Right lobe of liver (tissue), 6 donors: ENCODE measurements at places on chromosomes 3 and 15.

GRCh38 chr15:78421238-78421965, 16.6 kb upstream of the IREB2 start:
- DNase-seq: no peak

GRCh38 chr3:72657666-72658065, 190.6 kb downstream of the SHQ1 start:
- DNase-seq: no peak

DNA sequence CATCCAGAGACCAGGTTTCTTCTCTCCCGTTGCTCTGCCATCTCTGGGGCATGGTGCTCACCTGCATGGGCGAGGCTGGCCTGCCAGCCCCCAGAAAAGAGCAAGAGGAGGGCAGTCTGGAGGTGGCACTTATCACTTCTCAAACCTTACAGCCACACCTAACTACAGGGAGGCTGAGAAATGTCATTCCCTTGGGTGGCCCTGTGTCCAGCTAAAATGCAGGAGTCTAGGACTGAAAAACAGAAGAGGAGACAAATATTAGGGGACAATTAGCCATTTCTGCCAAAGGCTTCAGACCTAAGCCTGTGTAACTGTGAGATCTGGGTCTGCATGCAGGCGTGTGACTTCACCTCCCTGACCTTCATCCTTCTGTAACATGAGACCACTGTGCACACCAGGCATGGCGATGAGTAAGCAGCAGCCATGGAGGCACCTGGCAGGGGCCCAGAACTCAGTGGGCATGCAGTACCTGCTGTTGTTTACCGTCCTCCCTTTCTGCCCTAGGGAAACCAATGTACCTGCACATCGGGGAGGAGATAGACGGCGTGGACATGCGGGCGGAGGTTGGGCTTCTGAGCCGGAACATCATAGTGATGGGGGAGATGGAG, 83.4 kb downstream of the MESD start:
- DNase-seq: no peak

DNA sequence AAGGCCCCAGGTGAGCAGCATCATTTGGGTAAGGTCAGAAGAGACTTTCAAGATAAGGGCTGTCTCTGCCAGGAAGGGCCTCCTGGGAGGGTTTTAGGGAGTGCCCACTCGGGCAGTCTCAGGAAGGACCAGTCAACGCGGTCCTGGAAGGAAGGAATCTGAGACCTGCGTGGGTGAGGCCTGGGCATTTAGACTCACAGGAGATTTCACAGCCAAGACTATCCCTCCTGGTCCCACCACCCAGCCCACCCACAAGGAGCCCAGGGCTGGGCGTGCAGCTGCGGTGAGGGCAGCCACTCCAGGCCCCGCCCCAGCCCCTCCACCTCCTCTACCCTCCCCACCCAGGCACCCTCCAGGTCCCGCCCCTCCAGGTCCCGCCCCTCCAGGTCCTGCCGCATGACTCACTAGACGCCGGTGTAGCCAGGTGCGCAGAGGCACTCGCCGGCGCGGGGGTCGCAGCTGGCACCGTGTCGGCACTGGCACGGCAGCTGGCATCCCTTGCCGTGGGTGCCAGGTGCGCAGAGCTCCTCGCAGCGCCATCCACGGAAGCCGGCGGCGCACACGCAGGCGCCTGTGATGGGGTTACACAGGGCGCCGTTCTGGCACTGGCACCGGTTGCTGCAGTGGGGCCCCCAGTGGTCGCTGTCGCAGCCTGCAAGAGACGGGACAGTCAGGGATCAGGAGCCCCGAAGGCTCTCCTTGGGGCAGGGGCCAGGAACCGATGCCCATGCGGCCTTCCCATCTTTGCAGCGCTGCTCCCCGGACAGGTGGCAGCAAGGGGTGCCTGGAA, 112.7 kb downstream of the RAB11A start:
- no peak for DNase-seq

- DNase-seq: no peak
These were observed 273.5 kb downstream of the AGBL1 start for GRCh38 chr15:86353213-86353612.

DNA sequence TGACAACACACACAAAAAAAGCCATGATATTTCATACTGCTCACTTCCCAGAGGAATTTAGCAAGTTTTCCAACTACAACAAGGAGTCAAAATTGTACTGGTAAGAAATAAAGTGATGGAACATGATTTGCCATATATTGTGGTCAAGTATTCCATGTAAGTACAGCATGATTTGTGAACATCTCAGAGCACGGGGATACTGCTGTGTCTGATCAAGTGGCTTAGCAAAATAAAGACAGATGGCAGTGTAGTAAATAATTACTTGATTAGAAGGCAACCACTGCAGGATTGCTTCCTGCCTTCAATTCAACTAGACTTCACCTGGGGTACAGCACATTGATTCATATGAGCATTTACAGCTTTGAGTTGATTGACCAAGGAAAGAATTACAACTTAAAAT, 51.6 kb upstream of the DUT start:
- no peak for DNase-seq
